ENCODE measurements at places on chromosomes 2 and 18.

DNA sequence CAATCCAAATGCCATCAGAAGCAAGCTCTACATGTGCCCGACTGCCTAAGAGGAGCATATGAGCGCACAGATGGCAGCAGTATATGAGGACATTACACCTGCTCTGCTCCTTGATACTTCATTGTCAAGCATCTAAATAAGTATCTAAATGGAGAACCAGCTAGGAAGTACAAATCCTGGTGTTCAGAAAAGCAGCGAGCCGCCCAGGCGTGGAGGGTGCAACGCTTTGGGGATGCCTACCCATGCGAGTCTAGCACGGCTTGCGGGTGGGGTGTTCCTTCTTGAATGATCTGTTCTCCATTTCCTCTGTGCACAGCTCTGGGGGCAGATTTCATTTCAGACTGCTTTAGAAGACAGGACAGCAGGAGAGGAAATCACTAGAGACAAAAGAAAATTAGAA, 63.0 kb upstream of the BCL2L11 start:
- DNase-seq = no peak

- DNase-seq = no peak
These were observed 23.1 kb downstream of the HS1BP3 start for GRCh38 chr2:20627712-20628380.

DNA sequence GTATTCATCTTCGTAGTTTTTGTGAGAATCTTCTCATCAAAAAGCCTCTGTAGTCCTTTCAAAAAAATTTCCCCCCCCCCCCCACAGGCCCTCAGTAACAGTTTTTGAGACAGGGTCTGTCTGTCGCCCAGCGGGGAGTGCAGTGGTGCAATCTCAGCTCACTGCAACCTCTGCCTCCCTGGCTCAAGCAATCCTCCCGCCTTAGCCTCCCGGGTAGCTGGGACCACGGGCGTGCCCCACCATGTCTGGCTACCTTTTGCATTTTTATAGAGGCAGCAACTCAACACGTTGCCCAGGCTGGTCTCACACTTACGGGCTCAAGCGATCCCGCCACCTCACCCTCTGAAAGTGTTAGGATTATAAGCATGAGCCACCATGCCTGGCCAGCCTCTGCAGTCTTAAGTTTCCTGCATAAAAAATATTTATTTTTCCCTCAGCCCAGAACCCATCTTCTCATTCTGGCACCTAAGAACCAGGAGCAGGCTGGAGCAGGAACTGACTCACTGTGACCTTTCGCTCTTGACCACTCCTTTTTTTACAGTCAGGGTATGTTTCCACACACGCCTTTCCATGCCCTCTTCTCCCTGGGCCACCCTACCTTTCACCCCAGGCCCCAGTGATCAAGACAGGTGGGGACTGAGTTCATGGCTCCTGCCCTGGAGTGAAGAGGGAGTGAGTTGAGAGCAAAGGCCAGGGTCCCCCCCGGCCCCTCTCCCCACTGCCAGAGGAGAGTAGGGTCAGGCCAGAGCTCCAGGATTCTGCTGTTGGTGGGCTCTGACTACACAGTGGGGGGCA, 32.5 kb upstream of the NT5DC4 start:
- no peak for DNase-seq

GRCh38 chr2:72035518-72036172, 112.0 kb downstream of the CYP26B1 start:
- DNase-seq = no peak

GRCh38 chr2:236073867-236074655, 94.1 kb downstream of the GBX2 start:
- no peak for DNase-seq

- DNase-seq = no peak
These were observed 50.1 kb downstream of the SLC14A1 start for GRCh38 chr18:45774065-45774521.

DNA sequence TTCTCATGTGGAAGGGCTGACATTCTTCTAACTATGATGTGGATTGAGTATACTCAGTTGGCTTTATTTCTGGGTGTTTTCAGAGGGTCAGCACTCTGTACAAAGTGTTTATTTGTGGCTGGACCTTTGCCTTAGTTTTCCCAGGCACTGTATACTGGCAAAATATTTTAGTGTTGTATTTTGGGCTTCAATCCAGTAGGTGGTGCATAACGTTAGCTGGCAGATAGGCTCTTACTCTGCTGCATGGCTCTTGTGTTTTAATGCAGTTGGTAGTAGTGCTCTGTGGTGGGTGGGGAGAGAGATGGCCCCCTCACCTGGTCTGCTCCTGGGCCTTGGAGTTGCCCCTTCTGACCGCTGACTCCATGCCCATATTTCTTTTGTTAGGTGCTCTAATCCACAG, 75.6 kb upstream of the REG3A start:
- DNase-seq = no peak

GRCh38 chr2:59888015-59888414, 665.4 kb downstream of the BCL11A start:
- DNase-seq = peak; percentile 3

DNA sequence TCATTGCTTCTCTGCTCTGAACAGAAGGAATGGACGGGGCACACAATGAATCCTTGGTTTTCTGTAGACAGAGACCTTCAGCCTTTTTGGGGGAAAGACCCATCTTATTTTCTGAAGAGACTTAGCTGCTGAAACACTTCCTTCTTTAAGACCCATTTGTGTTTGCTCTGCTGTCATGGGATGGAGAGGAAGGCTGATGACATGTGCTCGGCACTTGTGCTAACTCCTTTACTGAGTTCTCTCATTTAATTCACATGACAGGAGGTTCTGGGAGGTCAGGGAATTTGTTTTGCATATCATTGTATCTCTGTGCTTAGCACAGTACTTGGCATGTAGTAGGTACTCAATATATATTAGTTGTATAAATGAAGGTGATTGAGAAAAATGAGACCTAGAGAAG, 39.0 kb downstream of the OXER1 start:
- no peak for DNase-seq

Data from stimulated activated CD8-positive, alpha-beta memory T cell treated with anti-CD3 and anti-CD28 coated beads, Interleukin-12 subunit alpha, Interleukin-12 subunit beta, amount 100 ng/mL, for 4 hours (primary cell).